ENCODE measurements at places on chromosomes 5 and 9.

GRCh38 chr5:16350816-16351215, 114.8 kb downstream of the ZNF622 start:
- no peak for DNase-seq

DNA sequence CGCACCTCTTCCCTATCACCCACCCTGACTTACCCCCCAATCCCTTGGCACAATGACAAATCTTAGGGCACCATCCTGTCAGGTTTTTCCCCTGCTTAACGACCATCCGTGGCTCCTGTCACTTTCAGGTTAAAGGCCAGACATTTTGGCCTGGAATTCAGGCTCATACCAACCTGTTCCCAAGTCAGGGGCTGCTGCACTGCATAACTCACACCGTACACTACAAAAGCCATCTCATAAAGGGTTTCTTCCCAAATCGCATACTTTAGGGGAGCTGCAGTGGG, 7.5 kb upstream of the AKNA start:
- no peak for DNase-seq

DNA sequence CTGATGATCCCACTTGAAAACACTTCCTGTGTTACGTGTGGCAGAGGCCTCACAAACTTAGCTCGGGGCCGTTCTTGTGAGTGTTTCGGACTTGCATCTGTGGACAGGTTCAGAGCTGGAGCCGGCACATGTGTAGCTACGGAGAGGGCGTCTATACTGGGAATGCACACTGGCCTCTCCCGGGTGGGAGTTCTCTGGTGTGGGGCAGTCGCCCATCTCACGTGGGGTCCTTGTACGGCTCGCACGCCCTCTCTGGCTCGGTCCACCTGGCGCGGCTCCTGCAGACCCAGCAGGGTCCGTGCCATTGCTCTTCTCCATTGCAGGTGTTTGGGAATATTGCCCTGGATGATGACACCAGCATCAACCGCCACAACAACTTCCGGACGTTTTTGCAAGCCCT, 197.9 kb downstream of the CACNA1B start:
- DNase-seq: no peak

DNA sequence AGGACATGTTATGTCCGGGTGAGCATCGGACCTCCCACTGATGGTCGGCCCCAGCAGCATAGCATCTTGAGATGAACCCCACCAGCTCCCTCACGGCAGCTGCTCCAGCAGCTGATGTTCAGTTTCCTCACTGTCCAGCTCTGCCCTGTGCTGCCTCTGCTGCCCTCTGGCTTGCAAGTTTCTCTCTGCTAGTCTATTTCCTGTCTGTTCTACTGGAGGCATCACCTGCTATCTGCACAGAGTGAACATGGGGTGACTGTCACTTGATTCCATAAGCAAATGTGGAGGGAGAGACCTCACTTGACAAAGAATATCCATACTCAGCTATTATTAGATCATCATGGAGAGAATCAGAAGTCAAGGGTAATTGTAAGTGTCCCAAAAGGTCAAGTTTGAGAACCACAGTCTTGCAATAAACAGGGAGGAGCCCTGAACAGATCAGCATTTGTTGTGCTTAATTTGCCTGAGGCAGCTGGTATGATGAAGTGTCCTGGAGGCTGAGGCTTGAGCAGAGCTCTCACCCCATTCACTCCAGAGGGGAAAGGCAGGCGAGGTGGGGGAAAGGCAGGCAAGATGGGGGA, 702.8 kb downstream of the SEMA5A start:
- no peak for DNase-seq

DNA sequence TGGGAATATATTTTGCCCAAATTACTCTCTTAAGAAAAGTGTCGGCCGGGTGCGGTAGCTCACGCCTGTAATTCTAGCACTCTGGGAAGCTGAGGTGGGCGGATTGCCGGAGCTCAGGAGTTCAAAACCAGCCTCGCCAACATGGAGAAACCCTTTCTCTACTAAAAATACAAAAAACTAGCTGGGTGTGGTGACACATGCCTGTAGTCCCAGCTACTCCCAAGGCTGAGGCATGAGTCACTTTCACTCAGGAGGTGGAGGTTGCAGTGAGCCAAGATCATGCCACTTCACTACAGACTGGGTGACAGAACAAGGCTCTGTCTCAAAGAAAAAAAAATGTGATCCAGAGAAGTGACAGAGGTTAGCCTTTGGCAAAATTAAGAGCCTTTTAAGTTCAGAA, 26.4 kb upstream of the TMEM171 start:
- DNase-seq: peak; percentile 20

DNA sequence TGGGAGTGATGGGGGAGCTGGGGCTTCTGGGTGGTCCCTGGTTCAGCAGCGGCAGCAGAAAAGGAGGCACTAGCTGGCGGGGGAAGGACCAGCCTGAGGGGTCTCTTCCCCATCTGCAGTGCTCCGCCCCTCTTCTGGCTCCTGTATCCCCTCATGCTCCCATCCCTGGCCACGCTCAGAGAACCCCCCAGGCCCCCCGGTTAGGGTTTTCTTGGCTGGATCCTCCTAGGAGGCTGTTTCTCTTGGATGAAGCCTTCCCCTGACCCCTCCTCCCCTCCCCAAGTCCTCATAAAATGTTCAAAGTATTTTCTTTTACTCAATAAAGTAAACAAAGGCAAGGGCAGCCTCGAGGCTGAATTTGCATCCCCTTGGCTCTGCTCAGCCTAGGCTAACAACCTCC, 60.8 kb downstream of the FGF18 start:
- no peak for DNase-seq

DNA sequence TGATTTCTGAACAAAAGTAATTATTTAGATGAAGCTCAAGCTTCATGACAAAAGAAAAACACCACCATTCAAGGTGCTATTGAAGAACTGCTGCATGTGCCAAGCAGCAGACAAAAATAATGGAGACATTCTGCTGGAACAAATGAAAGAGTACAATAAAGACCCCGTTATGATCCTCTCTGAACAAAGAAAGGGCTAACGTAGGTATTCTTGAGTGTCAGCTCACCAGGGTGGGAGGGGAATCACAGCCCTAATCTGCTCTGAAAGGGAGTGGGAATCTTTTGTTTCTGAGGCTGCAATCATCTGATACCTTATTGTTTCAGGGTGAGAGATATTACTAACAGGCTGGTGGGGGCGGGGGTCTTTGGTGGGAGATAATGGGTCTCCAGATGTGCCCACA, 15.4 kb downstream of the CEMIP2 start:
- DNase-seq: no peak

DNA sequence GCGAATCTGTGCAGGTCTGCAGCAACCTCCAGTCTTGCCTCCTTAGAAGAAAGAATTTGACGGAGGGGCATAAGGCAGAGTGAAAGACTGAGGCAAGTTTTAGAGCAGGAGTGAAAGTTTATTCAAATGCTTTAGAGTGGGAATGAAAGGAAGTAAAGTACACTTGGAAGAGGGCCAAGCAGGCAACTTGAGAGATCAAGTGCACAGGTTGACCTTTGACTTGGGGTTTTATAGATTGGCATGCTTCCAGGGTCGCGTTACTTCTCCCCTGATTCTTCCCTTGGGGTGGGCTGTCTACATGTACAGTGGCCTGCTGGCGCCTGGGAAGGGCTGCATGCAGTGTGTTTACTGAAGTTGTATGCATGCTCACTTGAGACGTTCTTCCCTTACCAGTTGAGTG, 127.2 kb upstream of the FER start:
- no peak for DNase-seq

DNA sequence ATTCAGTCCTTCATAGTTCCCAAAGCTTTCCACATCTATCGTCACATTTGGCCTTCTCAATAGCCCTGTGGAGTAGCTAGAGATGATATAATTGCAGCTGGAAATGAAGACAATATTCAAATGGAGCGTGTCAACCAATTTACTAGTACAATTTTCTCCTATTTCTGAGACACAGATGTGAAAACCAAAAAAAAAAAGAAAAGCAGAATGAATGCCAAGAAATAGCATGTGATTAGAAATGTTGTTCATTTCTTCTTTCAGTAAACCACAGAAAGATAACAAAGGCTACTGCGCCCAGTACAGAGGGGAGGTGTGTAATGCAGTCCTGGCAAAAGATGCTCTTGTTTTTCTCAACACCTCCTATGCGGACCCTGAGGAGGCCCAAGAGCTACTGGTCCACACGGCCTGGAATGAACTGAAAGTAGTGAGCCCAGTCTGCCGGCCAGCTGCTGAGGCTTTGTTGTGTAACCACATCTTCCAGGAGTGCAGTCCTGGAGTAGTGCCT, 99.0 kb downstream of the MUSK start:
- DNase-seq: peak; percentile 69

GRCh38 chr5:141747152-141748141, 65.4 kb upstream of the ARAP3 start:
- peak; percentile 12 for DNase-seq

GRCh38 chr9:71742703-71743102, 25.6 kb downstream of the CEMIP2 start:
- no peak for DNase-seq

DNA sequence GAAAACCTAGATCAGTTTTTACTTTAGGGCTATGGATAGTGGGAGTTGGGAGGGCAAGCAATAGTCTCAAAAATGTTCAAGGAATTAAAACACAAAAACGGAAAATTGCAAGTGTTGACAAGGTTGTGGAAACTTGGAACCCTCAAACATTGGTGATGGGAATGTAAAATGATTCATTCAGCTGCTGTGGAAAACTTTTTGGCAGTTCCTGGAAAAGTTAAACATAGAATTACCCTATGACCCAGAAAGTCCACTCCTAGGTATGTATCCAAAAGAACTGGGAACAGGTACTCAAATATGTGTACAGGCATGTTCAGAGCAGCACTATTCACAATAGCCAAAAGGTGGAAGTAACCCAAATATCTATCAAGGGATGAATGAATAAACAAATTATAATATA, 1.2 kb upstream of the MSANTD3 start:
- DNase-seq: no peak

DNA sequence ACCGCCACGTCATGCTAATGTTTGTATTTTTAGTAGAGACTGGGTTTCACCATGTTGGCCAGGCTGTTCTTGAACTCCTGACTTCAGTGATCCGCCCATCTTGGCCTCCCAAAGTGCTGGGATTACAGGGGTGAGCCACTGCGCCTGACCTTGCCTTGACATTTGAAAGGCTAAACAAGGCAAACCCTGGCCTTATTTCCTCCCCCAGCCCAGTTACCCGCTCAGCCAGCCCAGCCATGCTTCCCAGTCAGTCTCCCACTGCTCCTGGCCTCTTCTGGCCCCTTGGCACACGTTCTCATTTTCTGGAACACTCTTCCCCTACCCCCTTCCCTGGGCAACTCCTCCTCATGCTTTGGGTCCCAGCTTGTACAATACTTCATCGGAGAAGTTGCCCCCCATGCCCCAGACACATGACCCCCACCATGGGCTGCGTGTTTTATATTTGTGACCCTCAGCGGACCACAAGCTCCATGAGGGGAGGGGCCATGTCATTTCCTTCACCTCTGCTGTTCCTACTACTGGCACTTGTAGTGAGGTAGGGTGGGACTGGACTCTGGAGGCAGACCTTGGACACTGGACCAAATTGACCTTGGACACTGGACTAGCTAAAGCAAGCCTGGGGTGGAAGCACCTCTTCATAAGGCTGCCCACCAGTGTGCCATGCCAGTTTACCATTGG, 94.4 kb upstream of the IER5L start:
- DNase-seq: no peak

GRCh38 chr9:70120834-70121510, 77.3 kb downstream of the MAMDC2 start:
- peak; percentile 77 for DNase-seq

GRCh38 chr5:4215143-4215542, 619.5 kb downstream of the IRX1 start:
- DNase-seq: no peak

GRCh38 chr5:177508837-177509236, 789 bp downstream of the DOK3 start:
- DNase-seq: peak; percentile 85

GRCh38 chr5:76000582-76000981, 82.6 kb upstream of the SV2C start:
- DNase-seq: no peak

- no peak for DNase-seq
These were observed 91.3 kb upstream of the ADAMTS2 start for GRCh38 chr5:179436321-179437122.

- peak; percentile 22 for DNase-seq
These were observed 103.5 kb upstream of the SIMC1 start for GRCh38 chr5:176134529-176135223.

DNA sequence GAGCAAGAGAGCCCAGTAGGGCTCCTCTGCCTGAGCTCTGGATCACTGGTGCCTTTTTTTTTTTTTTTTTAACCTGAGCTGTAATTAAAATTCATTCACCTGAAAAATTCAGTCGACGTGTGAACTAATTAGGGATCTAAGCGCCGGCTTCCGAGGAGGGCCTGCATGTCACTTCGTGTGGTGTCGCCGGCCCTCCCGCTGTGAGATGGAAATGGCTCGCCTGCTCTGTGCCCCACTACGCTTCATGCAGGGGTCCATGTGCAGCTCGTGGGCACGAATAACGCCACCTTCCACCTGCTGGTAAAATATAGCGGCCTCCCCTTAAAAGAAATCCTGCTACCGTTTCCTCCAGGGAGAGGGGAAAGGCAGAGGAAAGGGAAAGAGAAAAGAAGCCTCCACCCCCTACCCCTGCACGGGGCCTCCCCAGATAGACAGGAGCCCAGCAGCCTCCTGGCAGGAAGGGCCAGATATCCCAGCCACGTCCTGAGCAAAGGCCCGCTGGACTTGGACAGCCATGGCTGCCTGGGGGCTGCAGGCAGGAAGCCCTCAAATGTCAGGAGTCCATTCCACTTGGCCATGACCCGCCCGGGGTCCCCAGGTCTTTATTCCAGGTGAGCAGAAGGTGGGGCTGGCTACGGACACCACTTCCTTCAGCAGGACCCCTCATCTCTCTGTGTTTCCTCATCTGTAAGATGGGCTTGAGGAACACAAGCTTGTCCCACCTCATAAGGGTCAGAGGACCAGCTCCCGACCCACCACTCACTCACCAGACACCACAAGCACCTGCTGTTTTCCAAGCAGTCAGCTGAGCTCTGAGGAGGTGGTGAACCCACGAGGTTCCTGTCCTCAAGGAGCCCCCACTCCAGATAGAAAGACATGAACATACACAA, 38.2 kb upstream of the ZNF354A start:
- DNase-seq: no peak

DNA sequence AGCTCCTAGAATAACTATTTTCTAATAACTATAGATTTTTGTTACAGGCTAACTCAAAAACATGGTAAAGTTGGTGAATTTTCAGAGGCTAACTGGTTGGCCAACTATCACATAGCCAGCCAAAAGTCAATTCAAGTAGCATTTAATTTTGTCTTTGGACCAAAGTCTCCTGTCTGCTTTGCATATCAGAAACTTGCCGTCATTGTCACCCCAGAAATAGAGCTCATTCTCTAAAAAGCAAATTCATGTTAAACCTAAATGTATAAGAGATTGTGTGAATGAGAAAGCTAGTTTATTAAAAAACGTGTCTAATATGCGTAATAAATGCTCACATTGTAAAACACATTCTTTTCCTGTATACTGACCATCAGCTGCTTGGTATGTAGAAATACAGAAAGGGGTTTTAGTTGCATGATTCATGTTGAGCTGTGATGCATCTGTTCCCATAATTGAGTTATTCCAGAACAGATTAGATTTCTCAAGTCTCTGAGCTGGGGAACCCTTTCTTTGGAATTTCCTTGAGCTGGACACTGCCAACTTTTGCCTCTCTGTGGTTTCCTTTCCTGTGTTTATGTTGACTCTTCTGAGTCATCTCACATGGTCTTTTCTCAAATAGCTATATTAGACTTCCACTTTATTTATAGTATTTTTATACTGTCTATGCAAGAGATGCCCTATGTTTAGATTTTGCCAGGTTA, 7.3 kb downstream of the SRFBP1 start:
- DNase-seq: no peak
